ENCODE measurements at places on chromosomes 13 and 19. TPM values are rescaled to one million over a fixed set of nuclear protein-coding genes. Genes with fewer than 3 reads are reported as not detected.

The GPC6 gene
- 6.4 TPM for total RNA-seq

The DPF1 gene
- total RNA-seq: 4.9 TPM

The ALOX5AP gene
- 2.4 TPM for total RNA-seq

The REEP6 gene
- total RNA-seq: 3.9 TPM

The TEX26 gene
- not detected for total RNA-seq

The SIGLECL1 gene
- not detected for total RNA-seq

The GRIN2D gene
- total RNA-seq: 6.3 TPM

The NXNL1 gene
- total RNA-seq: not detected

The CLEC17A gene
- not detected for total RNA-seq

The ACP7 gene
- total RNA-seq: 0.23 TPM

The GNG8 gene
- total RNA-seq: not detected

The C2CD4C gene
- 0.39 TPM for total RNA-seq

The AP2S1 gene
- total RNA-seq: 246 TPM

The PSG1 gene
- total RNA-seq: 0.21 TPM

The FFAR1 gene
- total RNA-seq: not detected

The SLC10A2 gene
- total RNA-seq: not detected

The TMEM238 gene
- total RNA-seq: 5.9 TPM

The VSTM2B gene
- total RNA-seq: not detected

The NLRP11 gene
- total RNA-seq: not detected

The FEM1A gene
- total RNA-seq: 5.7 TPM

The ZNF296 gene
- total RNA-seq: 9.2 TPM

The INSR gene
- total RNA-seq: 3.1 TPM

The ERICH6B gene
- not detected for total RNA-seq

The PTGER1 gene
- total RNA-seq: not detected

The POSTN gene
- total RNA-seq: 0.07 TPM

The ZNF558 gene
- 7.1 TPM for total RNA-seq

The ARMC6 gene
- total RNA-seq: 22.6 TPM

The SH2D3A gene
- total RNA-seq: 13.3 TPM

The PDX1 gene
- 0.07 TPM for total RNA-seq

The MYO16 gene
- total RNA-seq: 0.05 TPM

The C19orf85 gene
- not detected for total RNA-seq

The RPS5 gene
- total RNA-seq: 2,541 TPM

The HSPB6 gene
- total RNA-seq: 0.20 TPM

Data from A549 treated with DMSO at 1 μM for 4 hours (cell line).